ENCODE measurements at places on chromosomes 4 and X. TPM values are rescaled to one million over a fixed set of nuclear protein-coding genes. Genes with fewer than 3 reads are reported as not detected.

GRCh38 chrX:69079268-69079667, 86.0 kb downstream of the PJA1 start:
- no peak overlapping the region for H3K27ac ChIP-seq
- H3K4me1 ChIP-seq = peaks cover 8% of the 10 kb centered on the region

Gene SPANXA1
- not detected for total RNA-seq

Gene OTUD6A
- total RNA-seq = not detected

GRCh38 chr4:146232131-146232722, 17.9 kb downstream of the REELD1 start:
- no peaks in the 10 kb centered on the region for H3K4me1 ChIP-seq
- H3K27me3 ChIP-seq = peaks cover 4% of the 10 kb centered on the region
- no peak overlapping the region for H3K27ac ChIP-seq
- H3K4me3 ChIP-seq = no peak overlapping the region
- no peak for DNase-seq

- H3K27me3 ChIP-seq = no peaks in the 10 kb centered on the region
- no peak overlapping the region for H3K27ac ChIP-seq
- no peak for DNase-seq
- H3K4me1 ChIP-seq = peaks cover 10% of the 10 kb centered on the region
- no peak overlapping the region for H3K4me3 ChIP-seq
These were observed 100.2 kb downstream of the TSPAN7 start for GRCh38 chrX:38661561-38661960.

DNA sequence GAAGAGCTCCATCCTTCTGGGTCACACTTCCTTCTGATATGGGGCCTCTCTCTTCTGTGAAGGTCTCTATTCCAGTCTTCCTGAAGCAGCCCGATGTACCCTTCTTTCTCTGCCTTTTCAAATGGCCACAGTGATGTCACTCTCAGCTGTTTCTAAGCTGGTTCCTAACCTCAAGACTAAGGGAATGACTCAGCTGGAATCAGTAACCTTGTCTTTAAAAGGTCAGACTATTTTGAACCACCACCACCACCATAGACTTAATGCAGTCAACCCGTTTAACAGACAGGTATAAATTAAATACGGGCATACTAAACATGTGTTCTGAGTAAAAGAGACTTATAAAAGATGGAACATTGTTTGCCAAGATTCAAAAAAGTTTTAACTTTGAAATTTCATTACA, 121.0 kb downstream of the PPA2 start:
- H3K4me1 ChIP-seq = peaks cover 5% of the 10 kb centered on the region
- H3K4me3 ChIP-seq = no peak overlapping the region
- no peaks in the 10 kb centered on the region for H3K36me3 ChIP-seq
- H3K27me3 ChIP-seq = no peaks in the 10 kb centered on the region
- DNase-seq = no peak

- no peak for DNase-seq
- H3K4me3 ChIP-seq = no peak overlapping the region
- peaks cover 30% of the 10 kb centered on the region for H3K4me1 ChIP-seq
- H3K27me3 ChIP-seq = no peaks in the 10 kb centered on the region
- peak overlapping the region; percentile 90 for H3K27ac ChIP-seq
- H3K36me3 ChIP-seq = no peaks in the 10 kb centered on the region
These were observed 16.0 kb downstream of the XG start for GRCh38 chrX:2767631-2768455.

DNA sequence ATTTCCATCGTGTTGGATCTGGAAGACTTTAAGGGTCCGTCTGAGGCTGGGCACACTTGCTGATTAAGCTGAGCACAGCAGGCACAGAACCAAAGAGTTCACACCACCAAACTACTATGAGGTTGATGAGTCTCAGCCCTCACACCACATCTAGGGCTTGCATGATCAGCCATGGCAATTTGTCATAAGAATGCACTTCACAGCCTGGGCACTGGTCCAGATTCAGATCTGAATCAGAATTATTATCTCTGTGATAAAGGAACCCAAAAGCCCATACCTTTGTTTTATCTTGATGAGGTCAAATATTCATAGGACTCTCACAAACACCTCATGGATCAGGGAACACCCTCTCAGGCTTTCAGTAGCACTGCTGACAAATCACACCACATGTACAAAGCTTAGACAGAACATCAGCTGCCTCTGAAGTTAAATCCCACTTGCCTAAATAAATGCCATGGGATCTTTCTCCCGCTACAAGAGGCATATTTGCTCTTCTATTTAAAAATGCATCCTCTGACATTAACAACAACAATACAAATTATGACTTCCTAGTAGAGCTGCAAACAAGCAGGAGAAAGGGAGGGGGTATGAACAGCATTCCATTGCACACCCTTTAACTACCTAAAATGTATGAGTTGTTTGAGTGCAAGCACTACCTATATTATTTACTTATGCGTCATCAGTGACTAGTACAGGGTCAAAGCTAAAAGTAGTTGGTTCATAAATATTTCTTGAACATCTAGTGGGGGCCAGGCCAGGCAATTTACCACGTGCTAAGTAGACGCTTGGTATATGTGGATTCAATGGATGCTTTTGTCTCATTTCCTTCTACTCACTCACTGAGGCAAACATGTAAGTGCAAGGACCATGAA, 186.3 kb upstream of the FGF13 start:
- H3K27me3 ChIP-seq = no peaks in the 10 kb centered on the region
- no peaks in the 10 kb centered on the region for H3K36me3 ChIP-seq
- H3K4me1 ChIP-seq = no peaks in the 10 kb centered on the region
- DNase-seq = no peak

DNA sequence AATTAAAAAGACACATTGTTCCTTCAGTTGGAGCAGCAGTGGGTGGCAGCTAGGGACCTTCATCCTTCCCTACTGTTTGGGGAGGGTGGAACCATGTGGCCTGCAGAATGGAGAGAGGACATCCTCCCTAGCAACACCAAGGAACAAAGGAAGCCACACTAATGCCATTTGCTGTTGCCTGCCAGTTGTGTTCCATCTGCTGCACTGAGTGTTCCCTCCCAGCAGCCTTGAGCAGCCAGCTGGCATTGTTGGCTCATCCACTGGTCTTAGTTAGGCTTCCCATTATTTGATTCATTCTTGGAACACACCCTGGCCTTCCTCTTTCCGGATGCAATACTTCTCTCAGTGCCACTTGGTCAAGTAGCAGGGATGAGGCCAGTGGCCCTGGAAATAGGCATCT, 25.0 kb upstream of the HMGB3 start:
- no peaks in the 10 kb centered on the region for H3K4me1 ChIP-seq
- peaks cover 2% of the 10 kb centered on the region for H3K36me3 ChIP-seq
- peaks cover 7% of the 10 kb centered on the region for H3K27me3 ChIP-seq
- no peak for DNase-seq
- no peak overlapping the region for H3K27ac ChIP-seq

- no peak overlapping the region for H3K27ac ChIP-seq
- no peak for DNase-seq
- no peaks in the 10 kb centered on the region for H3K27me3 ChIP-seq
- H3K4me1 ChIP-seq = peaks cover 5% of the 10 kb centered on the region
- no peak overlapping the region for H3K4me3 ChIP-seq
- H3K36me3 ChIP-seq = no peaks in the 10 kb centered on the region
These were observed 65.4 kb upstream of the KLHL13 start for GRCh38 chrX:118182025-118182424.

- H3K4me1 ChIP-seq = no peaks in the 10 kb centered on the region
- DNase-seq = no peak
- H3K36me3 ChIP-seq = no peaks in the 10 kb centered on the region
- H3K27me3 ChIP-seq = no peaks in the 10 kb centered on the region
- no peak overlapping the region for H3K27ac ChIP-seq
These were observed 387.1 kb downstream of the PPP3CA start for GRCh38 chr4:100960232-100960631.

DNA sequence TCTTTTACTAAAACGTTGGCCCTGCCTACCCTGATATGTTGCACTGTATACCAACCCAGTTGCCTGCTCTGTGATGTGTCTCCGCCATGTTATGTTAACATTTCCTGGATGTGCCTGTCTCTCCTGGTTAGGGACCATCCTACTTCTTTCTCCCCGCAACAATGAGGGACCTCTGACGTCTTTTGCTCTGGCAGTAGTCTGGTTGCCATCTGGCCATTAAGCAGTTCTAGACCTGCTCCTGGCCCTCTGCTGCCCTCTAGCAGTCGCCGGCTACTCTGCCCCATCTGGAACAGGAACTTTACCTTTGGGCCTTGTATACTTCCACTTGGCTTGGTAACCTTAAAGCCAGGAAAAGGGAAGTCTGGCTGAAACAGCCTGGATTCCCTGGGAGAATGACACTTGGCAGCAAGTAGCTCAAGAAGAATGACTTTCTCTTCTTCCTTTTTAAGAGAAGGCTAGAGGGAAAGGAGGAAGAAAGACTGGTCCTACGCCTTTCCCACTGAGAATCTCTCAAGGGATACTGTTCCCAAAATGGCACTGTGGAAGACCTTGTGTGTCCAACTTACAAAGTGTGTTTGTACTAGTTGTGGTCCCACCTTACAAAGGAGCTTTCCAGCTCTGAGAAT, 63.5 kb downstream of the GPC3 start:
- H3K4me3 ChIP-seq = no peak overlapping the region
- H3K27ac ChIP-seq = peak overlapping the region; percentile 78
- peak; percentile 24 for DNase-seq
- H3K27me3 ChIP-seq = no peaks in the 10 kb centered on the region
- no peaks in the 10 kb centered on the region for H3K36me3 ChIP-seq
- peaks cover 10% of the 10 kb centered on the region for H3K4me1 ChIP-seq

- no peaks in the 10 kb centered on the region for H3K36me3 ChIP-seq
- no peak overlapping the region for H3K4me3 ChIP-seq
- H3K27me3 ChIP-seq = no peaks in the 10 kb centered on the region
- H3K27ac ChIP-seq = no peak overlapping the region
- no peak for DNase-seq
These were observed 1026.2 kb downstream of the DMD start for GRCh38 chrX:32185160-32185559.

- no peak for DNase-seq
- no peaks in the 10 kb centered on the region for H3K36me3 ChIP-seq
- H3K27me3 ChIP-seq = peaks cover 21% of the 10 kb centered on the region
- H3K4me1 ChIP-seq = no peaks in the 10 kb centered on the region
- no peak overlapping the region for H3K4me3 ChIP-seq
These were observed 37.5 kb downstream of the FGFBP1 start for GRCh38 chr4:15901007-15901406.

- H3K4me3 ChIP-seq = no peak overlapping the region
- peaks cover 3% of the 10 kb centered on the region for H3K36me3 ChIP-seq
- DNase-seq = no peak
- H3K27ac ChIP-seq = no peak overlapping the region
These were observed 30.1 kb downstream of the NEUROG2 start for GRCh38 chr4:112485930-112486329.

GRCh38 chr4:153822316-153822715, 33.4 kb upstream of the SFRP2 start:
- H3K27ac ChIP-seq = no peak overlapping the region
- no peak for DNase-seq
- H3K36me3 ChIP-seq = no peaks in the 10 kb centered on the region
- H3K4me1 ChIP-seq = no peaks in the 10 kb centered on the region
- H3K27me3 ChIP-seq = no peaks in the 10 kb centered on the region
- no peak overlapping the region for H3K4me3 ChIP-seq

Gene TEX11
- total RNA-seq = 6.5 TPM

- no peaks in the 10 kb centered on the region for H3K27me3 ChIP-seq
- peaks cover 5% of the 10 kb centered on the region for H3K4me1 ChIP-seq
- H3K36me3 ChIP-seq = no peaks in the 10 kb centered on the region
These were observed 377.0 kb downstream of the PDGFC start for GRCh38 chr4:156594624-156595023.

- H3K4me1 ChIP-seq = no peaks in the 10 kb centered on the region
- H3K36me3 ChIP-seq = no peaks in the 10 kb centered on the region
- H3K4me3 ChIP-seq = no peak overlapping the region
- DNase-seq = no peak
- no peak overlapping the region for H3K27ac ChIP-seq
- H3K27me3 ChIP-seq = no peaks in the 10 kb centered on the region
These were observed 1090.7 kb downstream of the FAT4 start for GRCh38 chr4:126405369-126405982.

GRCh38 chr4:107006218-107006617, 29.9 kb downstream of the DKK2 start:
- H3K27ac ChIP-seq = no peak overlapping the region
- H3K4me1 ChIP-seq = peaks cover 7% of the 10 kb centered on the region
- no peak for DNase-seq
- H3K36me3 ChIP-seq = peaks cover 3% of the 10 kb centered on the region
- H3K27me3 ChIP-seq = no peaks in the 10 kb centered on the region

DNA sequence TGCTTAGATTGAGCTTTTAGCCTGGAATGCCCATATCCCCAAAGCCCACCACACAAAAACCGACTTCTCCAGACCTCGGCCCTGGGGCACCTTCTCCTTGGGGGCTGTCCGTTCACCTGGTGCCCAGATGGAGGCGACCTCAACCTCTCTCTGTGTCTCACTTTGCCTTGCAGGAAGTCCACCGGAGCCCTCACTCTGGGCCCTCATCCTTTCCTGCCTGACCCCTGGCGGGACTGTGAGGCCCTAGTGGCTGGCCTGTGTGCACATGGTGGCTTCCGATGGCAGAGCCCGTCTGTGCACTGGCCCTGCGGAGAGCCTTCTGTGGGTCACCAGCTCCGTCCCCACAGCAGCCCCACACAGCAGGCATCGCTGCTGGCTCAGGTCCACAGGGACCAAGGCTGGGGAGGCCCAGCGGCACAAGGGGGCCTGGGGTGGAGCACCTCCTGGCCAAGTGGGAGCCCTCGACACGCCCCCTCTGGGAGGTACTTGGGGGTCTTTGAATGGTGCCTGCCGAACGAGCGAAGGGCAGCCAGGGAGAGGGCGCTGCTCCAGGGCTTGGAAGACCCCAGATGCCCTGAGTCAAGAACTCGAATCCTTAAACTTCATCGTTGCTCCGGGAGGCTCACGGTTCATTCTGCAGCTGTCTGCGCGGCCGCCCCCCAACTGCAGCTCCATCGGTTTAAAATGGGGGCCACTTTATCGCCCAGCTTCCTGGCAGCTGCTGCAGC, 97.2 kb upstream of the ADRA2C start:
- DNase-seq = no peak
- no peak overlapping the region for H3K4me3 ChIP-seq
- no peaks in the 10 kb centered on the region for H3K36me3 ChIP-seq
- H3K27me3 ChIP-seq = peaks cover 27% of the 10 kb centered on the region
- no peak overlapping the region for H3K27ac ChIP-seq
- peaks cover 9% of the 10 kb centered on the region for H3K4me1 ChIP-seq

DNA sequence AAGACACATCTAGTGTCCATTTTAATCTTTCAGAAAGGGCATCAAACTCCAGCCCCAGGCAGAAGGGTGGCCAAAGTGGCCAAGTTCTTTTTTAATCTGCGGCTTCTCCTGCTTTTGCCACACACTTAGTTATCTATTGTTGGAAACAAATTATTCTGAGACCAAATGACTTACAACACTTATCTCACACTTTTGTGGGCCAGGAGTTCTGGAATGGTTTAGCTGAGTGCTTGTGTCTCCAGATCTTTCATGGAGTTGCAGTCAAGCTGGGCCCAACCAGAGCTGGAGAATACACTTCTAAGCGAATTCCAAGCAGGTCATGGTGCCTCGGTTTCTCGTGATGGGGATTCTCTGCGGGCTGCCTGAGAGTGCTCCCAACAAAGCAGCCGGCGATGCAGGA, 4.0 kb downstream of the TXK start:
- H3K4me1 ChIP-seq = peaks cover 33% of the 10 kb centered on the region
- H3K36me3 ChIP-seq = no peaks in the 10 kb centered on the region
- no peaks in the 10 kb centered on the region for H3K27me3 ChIP-seq
- no peak for DNase-seq
- no peak overlapping the region for H3K27ac ChIP-seq
- H3K4me3 ChIP-seq = no peak overlapping the region

Gene NOX1
- not detected for total RNA-seq

GRCh38 chr4:151743128-151743854, 17.5 kb downstream of the GATB start:
- no peak for DNase-seq
- H3K27ac ChIP-seq = no peak overlapping the region
- H3K4me3 ChIP-seq = no peak overlapping the region
- peaks cover 12% of the 10 kb centered on the region for H3K36me3 ChIP-seq
- H3K27me3 ChIP-seq = no peaks in the 10 kb centered on the region
- no peaks in the 10 kb centered on the region for H3K4me1 ChIP-seq
